ENCODE measurements at places on chromosomes 5 and 9. TPM values are rescaled to one million over a fixed set of nuclear protein-coding genes. Genes with fewer than 3 reads are reported as not detected.

The ZSWIM6 gene
- total RNA-seq: 5.7 TPM

The FOXD4L5 gene
- total RNA-seq: not detected

The ANKS6 gene
- total RNA-seq: 14.0 TPM

The CTSL gene
- 686 TPM for total RNA-seq

The PLAC8L1 gene
- 0.26 TPM for total RNA-seq

The EIF4E1B gene
- not detected for total RNA-seq

Measured in A549 treated with GW870086 at 1 μM for 4 hours (cell line).